ENCODE measurements at places on chromosomes 12 and 14. TPM values are rescaled to one million over a fixed set of nuclear protein-coding genes. Genes with fewer than 3 reads are reported as not detected.

COCH gene
- total RNA-seq, result 0.20 TPM

SERPINA5 gene
- total RNA-seq, result 0.44 TPM

SOAT2 gene
- total RNA-seq, result not detected

RASSF9 gene
- total RNA-seq, result 3.7 TPM

SDR9C7 gene
- not detected for total RNA-seq

RPL10L gene
- not detected for total RNA-seq

ING4 gene
- total RNA-seq, result 39.3 TPM

INHBC gene
- total RNA-seq, result not detected

All from cardiac ventricle fibroblast (primary cell).